ENCODE measurements at places on chromosomes 3 and 15.

- no peak for DNase-seq
Measured at GRCh38 chr3:65493371-65493882, 545.3 kb downstream of the MAGI1 start.

GRCh38 chr3:105733356-105733755 lies 135.5 kb downstream of the CBLB start:
- no peak for DNase-seq

GRCh38 chr3:156148345-156148945 lies 28.1 kb downstream of the KCNAB1 start:
- no peak for DNase-seq

GRCh38 chr15:62163397-62164013 lies 1.6 kb downstream of the C2CD4B start:
- no peak for DNase-seq

GRCh38 chr3:152879130-152879789 lies 44.3 kb downstream of the P2RY1 start:
- DNase-seq, result no peak

DNA sequence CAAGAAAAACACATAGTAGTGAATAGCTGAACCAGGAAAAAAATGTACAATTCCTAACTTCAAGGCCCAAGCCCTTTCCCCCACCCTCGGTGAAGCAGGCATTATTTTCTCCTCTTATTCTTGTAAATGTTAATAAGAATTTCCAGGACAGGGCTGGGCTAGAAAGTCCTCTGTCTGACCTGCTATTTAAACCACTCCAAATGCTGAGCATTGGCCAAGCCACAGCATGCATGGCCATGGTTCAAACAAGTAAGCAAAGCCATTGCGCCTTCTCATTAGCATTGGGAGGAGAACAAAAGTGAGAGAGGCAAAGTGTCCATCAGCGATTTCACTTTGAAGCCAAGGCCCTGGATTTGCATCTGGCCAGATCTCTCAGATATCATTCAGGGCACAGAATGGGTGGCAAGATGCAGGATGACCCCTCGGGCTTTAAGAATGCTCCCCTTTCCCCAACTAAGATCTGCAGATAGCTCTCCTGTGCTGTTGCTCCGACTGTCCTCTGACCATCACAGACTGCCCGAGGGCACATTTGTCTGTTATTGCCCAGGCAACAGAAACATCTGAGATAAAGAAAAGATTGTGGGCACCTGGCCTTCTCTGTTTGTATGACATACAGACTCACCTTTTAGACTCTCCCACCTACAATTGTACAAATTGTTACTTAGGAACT lies 46.3 kb downstream of the CEMIP start:
- no peak for DNase-seq

DNA sequence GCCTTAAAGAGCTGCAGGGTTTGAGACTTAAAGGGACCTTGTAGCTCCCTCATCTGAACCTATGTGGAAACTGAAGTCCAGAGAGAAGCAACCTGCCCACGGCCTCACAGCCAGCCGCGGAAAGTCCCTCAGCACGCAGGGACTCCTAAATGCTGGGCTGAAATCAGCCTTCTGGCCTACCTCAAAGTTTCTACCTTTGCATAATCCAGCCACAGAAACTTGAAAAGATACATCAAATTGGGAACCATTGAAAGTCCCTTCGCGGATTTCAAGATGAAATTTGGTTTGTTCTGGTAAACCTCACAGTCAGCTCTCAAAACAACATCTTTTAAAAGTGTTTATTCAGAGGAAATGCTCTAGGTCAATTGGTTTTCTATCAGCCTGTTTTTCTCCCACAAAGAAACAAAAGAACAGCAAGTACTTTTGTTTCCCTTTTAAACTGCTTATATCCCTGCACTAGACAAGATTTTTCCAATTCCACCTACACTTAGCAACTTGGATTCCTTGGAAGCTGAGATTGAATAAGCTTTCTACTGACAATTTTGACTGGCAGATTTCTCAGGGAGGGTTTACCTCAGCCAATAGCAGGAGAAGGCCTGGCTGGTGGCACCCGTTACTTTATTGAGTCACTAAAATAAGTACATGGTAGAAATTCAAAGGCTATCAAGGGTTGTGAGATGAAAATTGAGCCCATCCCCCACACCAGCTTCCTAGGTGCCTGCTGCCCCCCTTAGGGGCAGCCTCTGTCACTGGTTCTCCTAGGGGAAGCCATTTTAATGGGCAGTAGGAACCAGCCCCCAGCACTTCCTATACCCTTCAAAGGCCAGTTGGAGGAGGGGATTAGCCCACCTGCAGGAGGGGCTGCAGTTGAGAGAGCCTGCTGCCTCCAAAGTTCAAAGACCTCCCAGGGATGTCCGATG lies 171.2 kb downstream of the ADAMTS17 start:
- no peak for DNase-seq
